Left ventricle myocardium inferior (tissue), 1 donor: ENCODE measurements at places on chromosomes 6 and 20. TPM values are rescaled to one million over a fixed set of nuclear protein-coding genes. Genes with fewer than 3 reads are reported as not detected.

- no peak for DNase-seq
Measured at GRCh38 chr20:50826121-50826520, 31.3 kb downstream of the BCAS4 start.

DNA sequence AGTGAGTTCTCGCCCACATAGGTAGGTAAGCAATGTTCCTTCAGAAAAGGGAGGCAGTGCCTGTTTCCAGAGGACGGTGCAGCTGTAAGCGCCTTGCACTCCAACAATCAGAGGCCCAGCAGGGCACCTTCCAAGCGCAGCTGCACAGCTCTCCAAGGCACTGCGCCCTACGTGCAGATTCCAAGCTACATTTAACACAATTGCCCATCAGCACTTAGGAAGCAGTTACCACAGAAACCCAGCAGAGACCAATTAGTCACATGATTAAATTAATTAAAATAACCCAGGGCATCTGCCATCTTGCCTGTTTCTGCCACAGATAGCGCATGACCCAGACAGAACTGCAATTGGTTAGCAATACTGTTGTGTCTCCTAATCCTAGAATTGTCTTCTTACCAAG lies 65.5 kb downstream of the SOBP start:
- DNase-seq, result no peak

DNA sequence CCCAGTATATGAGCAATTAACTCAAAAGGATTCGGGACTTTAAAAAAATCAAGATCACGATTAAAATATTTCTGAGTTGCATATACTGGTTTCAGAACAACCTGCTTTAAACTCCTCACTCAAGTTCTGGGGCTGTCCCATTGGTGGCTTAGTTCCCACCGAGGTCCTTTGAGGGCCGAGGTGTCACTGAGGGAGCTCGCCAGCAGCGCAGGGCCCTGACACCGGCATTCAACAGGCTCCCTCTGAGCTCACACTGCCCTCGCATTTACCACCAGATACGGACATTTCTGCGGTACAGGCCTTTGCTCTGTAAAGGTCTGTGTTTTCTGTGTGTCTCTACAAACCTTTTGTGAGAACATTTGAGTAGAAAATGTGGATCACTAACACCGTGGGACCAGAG lies 24.4 kb upstream of the BNIP5 start:
- no peak for DNase-seq

GRCh38 chr6:98002678-98003077 lies 719.7 kb upstream of the MMS22L start:
- DNase-seq, result no peak

GRCh38 chr6:44407951-44408670 lies 20.6 kb downstream of the CDC5L start:
- no peak for DNase-seq

DNA sequence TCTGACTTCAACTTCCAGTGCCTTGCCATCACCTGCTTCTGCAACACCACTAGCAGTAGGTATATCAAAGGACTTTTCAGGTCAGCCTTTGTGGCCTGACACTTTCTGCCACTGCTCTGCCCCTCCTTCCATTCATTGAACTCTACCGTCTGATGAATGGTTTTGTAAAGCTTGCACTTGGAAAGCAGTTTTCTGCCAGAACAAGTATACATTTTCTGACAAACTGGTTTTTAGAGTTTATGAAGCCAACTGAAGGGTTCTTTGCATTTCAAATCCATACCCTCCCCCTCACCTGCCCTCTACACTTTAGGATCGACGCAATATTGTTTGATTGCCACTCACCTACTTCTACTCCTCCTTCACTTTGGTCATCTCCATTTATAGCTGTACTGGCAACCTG lies 603.1 kb downstream of the HACE1 start:
- no peak for DNase-seq

- DNase-seq, result peak; percentile 77
Measured at GRCh38 chr20:46222521-46223007, 85.7 kb downstream of the CDH22 start.

- DNase-seq, result no peak
Measured at GRCh38 chr6:90079560-90080490, 185.6 kb downstream of the GJA10 start.

DNA sequence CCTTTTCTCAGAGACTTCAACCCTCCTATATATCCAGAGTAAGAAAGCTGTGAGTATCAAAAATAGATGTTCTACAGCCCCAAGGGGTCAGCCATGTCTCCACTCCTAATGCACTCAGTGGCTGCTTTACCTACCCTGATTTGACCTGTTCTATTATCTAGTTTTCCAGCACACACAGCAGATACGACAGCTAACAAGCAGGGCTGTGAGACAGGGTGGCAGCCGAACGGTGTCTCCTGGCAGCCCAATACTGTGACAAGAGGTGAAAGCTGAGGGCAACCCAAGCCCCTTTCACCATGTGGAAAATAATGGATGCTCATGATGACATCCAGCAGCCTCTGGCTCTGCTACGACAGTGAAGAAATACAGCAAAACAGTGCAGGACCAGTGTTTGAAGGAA lies 67.9 kb downstream of the KIF13A start:
- peak; percentile 42 for DNase-seq

- no peak for DNase-seq
Measured at GRCh38 chr6:36139991-36140710, 9.8 kb downstream of the MAPK13 start.

The FAM184A gene
- 0.93 TPM for total RNA-seq

The DPPA5 gene
- total RNA-seq, result not detected

The HTR1E gene
- total RNA-seq, result not detected

The OR2J3 gene
- not detected for total RNA-seq

The SKIC2 gene
- 32.9 TPM for total RNA-seq

The CDC25B gene
- total RNA-seq, result 8.1 TPM

The BIRC7 gene
- 0.27 TPM for total RNA-seq
